A549 (cell line): ENCODE measurements at places on chromosomes 1 and 21.

DNA sequence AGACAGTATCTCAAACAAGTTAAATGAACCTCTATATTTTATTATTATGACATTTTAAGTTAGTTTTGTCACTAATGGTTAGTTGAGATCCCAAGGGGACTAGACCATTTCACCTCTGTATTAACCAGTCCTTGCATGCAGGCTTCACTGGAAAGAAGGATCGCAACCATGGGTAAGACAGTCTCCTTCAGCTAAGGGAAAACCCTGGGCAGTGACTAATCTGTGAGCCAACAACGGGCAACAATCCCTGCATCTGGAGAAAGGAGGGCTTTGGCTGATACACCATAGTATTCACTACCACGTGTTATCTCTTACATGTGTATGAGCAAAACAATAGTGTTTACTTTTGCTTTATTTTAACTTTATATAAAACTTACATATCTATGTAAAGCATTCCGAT is 708.8 kb upstream of the CHRM3 start:
- DNase-seq: no peak

GRCh38 chr1:167431261-167431908 is 86.9 kb downstream of the CD247 start:
- DNase-seq: no peak

GRCh38 chr1:170521818-170522217 is 10.1 kb upstream of the GORAB start:
- no peak for DNase-seq

DNA sequence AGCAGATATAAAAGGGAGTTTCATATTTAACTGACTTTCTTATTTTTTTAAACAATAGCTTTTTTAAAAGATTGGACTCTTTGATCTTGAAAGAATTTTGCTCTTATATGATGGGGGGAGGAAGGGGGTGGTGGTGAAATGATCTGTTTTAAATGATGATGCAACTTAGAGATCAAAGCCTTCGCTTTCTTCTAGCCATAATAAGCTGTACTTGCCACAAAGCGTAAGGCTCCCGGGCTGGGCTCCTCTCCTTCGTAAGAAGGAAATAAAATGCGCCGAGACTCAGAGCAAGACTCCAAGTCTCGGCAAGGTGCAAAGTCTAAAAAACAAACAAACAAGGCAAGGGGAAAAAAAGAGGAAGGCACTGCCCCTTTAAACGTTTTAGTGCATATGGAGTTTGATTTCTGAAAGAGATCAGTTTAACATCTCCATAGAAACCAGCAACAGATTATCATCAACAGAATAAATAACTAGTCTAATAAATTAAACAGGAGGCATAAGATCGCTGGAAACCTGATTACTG is 3.3 kb downstream of the CASZ1 start:
- peak; percentile 72 for DNase-seq

- no peak for DNase-seq
Observed at GRCh38 chr1:23116921-23117699, 51.5 kb downstream of the LUZP1 start.

- no peak for DNase-seq
Observed at GRCh38 chr1:67420835-67421492, 9.2 kb downstream of the SERBP1 start.

DNA sequence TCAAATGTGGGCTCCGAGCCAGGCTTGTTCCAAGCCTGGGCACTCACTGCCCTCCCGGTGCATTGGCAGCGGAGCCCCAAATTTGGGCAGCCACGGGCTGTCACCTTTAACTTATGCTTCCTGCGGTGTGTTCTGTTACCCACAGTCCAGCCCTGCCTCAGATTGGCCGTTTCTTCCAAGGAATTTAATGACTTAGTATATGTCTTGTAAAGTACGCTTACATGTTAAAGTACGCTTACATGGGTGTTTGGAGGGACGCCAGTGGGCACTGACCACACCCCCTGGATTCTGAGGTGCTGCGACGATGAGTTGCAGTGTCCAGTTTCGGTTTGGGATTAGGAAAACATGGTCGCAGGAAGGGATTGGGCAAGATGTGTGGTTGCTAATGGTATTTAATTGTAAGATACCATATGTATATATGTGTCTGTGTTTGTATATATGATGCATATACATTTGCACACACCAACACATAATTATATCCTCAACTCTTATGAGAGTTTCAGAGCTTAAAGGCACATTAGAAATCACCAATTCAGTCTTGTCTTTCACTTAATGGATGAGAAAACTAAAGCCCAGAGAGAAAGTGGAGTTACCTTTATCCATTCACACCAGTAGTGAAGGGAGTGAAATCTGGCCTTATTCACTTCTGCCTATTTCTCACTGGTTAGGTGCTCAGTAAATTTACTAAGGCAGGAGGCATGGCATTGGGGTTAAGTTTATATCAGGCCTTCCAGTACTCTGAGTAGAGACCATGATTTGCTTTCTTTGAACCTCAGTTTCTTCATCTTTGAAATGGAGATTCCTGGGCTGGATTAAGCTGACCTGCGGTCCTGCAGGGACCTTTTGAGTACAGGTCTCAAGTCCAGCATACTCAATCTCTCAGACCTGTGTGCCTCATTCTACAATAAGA is 1.0 kb downstream of the SMYD2 start:
- DNase-seq: peak; percentile 39

GRCh38 chr21:35482933-35483662 is 434.0 kb upstream of the RUNX1 start:
- DNase-seq: no peak

DNA sequence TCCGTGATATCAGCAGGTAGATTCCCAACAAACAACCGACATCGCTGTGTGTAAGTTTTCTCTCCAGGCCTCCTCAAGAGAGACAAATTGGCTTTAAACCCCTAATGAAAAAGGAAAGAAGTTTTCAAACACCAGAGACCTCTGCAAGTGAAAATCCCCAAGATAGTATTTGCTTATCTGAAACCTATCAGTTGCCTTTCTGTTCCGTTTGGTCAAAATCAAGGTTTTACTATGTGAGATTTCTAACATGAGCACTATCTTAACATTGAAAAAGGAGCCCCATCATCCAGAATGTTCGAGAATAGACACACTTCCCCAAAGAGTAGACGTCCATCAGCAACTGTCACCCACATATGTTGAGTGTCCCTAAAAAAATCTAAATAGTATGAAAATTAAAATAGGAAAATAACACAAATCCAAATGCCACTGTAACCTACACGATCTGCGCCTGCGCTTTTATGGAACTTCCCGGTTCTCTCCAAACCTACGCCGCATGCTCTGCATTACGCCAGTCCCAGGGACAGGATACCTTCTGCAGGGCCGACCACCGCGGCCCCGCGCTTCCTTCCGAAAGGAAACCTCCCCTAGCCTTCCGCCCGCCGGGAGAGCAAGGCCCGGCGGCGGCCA is 1.4 kb downstream of the SFPQ start:
- no peak for DNase-seq

- DNase-seq: no peak
Observed at GRCh38 chr21:29443411-29444010, 144.8 kb downstream of the BACH1 start.

- no peak for DNase-seq
Observed at GRCh38 chr1:188169971-188170370, 1341.2 kb downstream of the PLA2G4A start.

DNA sequence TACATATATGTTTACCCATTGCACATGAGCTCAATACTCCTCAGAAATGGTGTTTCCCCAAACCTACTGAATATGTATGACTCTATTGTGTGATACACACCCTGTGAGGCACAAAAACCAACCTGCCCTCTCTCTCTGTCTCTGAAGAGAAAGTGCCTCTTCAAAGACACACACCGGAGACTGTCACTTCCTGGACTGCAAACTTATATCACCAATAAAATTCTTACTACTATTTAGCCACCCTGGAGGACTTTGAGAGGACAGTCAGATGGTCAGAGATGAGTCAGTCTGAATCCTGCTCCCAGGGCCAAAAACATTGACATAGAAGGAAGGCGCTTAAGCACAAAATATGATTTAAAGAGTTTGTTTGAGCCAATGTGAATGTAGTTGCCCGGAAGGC is 110.4 kb downstream of the PPIAL4G start:
- DNase-seq: no peak

GRCh38 chr21:46425041-46425440 is 33.6 kb upstream of the DIP2A start:
- DNase-seq: no peak

- DNase-seq: no peak
Observed at GRCh38 chr1:112974646-112975045, 18.6 kb upstream of the SLC16A1 start.

DNA sequence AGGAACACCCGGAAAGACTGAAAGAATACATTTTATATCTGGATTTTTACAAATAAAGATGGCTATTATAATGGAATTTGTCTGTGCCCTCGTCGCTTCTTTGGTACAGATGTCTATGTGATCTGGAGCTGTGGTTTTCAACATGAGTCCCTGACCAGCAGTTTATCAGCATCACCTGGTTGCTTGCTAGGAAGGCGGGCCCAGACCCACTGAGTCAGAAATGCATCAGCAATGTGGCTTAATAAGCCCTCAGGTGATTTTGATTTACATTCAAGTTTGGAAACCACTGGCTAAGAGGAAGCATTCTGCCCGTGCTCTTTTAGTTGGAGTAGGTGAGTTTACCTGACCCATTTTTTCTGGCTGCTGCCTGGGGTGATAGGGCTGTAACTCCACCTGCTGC is 31.7 kb downstream of the ATP1A1 start:
- no peak for DNase-seq

DNA sequence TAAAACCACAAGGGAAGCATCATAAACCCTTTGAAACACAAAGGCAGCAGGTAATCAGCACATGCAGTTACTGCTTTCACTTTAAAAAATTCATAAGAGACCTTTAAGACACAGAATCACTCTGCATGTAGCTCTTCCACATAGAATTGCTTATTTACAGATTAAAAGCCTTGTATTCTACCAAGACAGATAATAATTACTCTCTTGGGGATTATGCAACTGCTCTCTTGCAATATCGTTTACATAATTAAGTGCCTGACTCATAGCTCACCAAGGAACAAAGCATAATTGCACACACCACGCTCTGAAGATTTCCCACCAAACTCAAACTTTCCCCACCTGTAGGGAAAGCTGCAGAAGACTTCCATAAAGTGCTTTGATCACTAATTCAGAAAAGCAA is 87.9 kb downstream of the VAV3 start:
- no peak for DNase-seq

DNA sequence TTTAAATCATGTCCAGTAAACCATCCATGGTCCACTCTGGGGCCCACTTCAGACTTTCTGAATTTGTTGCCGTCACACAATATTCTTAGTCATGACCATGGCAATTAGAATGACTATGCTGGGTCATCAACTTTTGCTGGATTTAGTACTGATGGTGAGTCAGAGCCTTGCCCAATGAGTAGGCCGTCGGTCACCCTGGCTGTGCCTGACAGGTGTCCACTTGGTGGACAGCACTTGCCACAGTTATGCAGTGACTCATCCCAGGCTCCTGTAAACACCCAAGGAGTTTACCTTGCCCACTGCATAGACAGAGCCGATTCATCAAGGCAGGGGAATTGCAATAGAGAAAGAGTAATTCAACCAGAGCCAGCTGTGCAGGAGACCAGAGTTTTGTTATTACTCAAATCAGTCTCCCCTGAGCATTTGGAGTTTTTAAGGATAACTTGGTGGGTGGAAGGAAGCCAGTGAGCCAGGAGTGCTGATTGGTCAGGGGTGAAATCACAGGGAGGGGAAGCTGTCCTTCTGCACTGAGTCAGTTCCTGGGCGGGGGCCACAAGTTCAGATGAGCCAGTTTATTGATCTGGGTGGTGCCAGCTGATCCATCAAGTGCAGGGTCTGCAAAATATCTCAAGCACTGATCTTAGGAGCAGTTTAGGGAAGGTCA is 333.8 kb downstream of the PTPRU start:
- DNase-seq: peak; percentile 13

DNA sequence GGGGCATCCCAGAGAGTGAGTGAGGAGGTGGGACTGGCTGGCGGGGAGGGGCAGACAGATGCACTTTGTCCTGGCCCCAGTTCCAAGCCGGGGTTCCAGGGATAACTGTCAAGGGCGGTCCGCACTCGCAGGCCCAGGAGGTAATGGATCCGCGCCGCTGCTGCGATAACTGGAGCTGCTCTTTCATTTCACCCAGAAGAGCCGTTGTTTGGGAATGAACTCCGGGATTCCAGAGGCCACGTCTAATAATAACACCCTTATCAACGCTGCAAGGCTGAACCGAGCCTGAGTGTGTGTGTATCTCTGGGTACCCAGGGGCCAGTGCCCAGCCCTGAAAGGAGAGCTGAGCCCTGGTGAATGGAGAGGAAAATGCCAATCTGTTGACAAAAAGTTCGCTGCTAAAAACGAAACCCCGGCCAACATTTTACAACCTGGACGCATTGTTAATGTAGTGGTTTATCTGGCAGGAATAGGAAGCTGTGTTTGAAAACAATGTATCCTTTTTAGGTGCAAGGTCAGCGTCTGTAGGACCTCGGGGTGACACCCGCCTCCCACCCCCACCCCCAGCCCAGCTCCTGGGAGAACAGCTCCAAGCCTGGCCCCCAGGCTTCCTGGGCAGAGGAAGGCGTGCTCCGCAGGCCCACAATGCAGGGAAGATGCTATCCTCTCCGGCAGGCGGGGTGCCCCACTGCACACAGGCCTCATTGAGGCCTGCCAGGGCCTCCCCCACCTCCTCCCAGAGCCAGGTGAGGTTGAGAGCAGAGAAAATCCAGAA is 119.7 kb downstream of the PROX1 start:
- no peak for DNase-seq

DNA sequence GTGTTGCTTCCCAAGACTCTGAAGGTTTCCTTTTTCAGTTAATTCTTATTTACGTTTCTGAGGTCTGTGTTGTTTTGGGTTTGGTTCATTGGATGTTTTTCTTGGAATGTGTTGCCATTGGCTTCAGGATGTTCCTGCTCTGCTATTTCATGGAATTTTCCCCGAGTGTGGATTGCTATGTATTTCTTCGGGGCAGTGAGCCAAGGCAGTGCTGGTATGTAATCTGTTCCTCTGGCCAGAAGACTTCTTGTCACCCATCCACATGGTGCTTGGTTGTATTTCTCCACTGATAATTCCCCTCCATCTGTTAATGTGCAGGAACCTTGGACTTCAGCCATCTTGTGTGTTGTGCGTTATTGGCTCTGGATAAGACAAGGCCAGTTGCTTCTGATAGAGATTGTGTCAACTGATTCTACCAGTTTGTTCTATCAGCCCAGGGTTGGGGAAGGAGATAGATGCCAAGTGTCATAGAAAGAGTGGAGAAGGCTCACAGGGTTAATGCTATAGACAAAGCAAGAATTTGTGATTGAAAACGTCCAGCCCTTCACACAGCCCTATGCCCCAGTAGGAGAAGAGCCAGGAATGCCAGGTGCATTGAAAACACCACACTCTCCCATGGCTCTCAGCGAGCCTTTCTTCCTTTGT is 505.2 kb downstream of the PLPP3 start:
- no peak for DNase-seq

DNA sequence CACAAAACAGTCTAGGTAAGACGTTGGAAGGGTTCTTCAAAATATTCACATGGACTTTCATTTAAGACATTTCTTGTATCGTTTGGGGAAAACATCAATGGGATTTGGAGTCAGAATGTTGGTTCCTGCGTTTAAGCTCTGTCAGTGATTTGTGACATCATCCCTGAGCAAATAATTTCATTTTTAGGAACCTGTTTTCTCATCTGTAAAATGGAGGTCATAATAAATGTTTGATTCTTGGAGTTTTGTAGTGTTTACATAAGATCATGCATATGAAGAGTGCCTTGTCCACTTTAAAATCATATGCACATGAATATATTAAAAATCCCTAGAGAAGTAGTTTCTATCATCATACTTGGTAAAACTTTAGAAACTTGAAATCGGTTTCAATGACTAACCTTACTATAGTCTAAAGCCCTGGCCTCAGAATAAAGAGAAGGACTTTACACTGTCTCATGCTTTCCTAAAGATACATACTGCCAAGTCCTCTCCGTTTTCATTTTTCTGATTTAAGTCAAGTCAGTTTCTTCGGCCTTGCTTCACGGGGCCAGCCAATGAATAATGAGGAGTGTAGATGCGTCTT is 178.4 kb downstream of the ADSS2 start:
- DNase-seq: no peak
